ENCODE measurements at places on chromosomes 3 and 15.

DNA sequence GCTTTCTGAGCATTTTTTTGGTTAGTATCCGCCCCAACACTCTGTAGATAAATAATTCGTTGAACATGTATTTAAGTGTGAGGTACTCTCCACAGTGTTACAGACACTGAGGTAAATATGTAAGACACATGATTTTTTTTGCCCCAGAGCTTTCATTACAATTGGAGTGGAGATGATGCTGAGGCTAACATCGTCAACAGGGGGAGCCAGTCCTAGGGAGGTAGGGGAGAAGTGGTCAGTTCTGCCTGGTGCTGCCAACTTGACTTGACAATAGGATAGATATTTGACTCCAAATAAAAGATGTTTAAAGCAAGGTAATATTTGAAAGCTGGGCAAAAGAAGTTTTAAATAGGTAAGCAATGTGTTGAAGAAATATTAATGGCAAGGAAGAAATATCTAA is 295.7 kb downstream of the UNC13C start:
- no peak for DNase-seq

DNA sequence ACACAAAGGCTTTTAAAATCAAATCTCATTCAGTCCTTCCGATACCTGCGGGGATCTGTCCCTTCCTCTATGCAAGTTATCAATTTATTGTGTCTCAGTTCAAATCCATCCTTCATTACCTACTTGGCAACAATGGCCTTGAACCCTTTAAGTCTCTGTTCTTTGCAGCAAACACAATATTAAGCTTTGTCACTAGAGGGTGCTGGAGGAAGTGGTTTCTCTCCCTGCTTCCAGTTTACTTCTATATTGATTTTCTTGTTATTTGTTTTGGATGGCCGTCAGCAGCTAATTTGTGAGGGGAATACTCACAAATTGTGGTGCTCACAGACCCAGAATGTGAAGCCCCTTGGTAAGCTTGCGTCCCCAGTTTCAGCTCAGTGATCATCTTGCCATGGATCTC is 278.3 kb downstream of the FGF12 start:
- DNase-seq, result peak; percentile 2

- no peak for DNase-seq
Observed at GRCh38 chr3:89488800-89489580, 381.6 kb downstream of the EPHA3 start.

GRCh38 chr3:110910346-110910955 is 161.2 kb upstream of the NECTIN3 start:
- DNase-seq, result no peak

GRCh38 chr3:40691452-40691861 is 166.7 kb downstream of the ZNF621 start:
- no peak for DNase-seq

- DNase-seq, result no peak
Observed at GRCh38 chr15:80501476-80501875, 97.3 kb downstream of the ARNT2 start.

- no peak for DNase-seq
Observed at GRCh38 chr3:193767353-193768069, 174.5 kb downstream of the OPA1 start.
